ENCODE measurements at places on chromosomes 6 and 20. TPM values are rescaled to one million over a fixed set of nuclear protein-coding genes. Genes with fewer than 3 reads are reported as not detected.

DNA sequence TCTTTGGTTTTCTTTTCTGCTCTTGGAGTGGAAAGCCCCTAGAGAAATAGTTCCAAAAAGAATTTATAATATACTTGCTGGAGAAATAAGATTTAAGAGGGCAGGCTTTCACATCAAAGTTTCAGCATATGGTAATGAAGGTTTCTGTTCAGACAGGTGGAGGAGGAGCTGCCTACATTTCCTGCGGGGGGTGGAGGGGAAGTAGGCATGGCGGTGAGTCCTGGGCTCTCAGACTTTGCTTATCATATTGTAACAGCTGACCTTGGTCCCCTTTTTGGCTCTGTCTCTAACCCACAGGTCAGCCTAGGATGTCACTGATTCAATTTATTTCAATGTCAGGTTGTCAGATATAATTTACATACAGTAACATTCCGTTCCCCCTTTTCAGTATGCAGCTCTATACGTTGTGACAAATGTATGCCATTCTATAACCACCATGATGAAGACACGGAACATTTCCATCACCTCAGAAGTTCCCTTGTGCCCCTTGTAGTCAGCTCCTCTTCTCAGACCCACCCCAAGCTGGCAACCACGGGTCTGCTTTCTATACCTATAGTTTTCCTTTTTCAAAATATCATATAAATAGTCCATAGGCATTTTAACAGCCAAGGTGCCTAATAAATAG is 77.6 kb upstream of the GGTLC1 start:
- no peaks in the 10 kb centered on the region for H3K4me1 ChIP-seq
- H3K27me3 ChIP-seq: no peaks in the 10 kb centered on the region
- no peaks in the 10 kb centered on the region for H3K36me3 ChIP-seq
- H3K27ac ChIP-seq: no peak overlapping the region
- DNase-seq: no peak

DNA sequence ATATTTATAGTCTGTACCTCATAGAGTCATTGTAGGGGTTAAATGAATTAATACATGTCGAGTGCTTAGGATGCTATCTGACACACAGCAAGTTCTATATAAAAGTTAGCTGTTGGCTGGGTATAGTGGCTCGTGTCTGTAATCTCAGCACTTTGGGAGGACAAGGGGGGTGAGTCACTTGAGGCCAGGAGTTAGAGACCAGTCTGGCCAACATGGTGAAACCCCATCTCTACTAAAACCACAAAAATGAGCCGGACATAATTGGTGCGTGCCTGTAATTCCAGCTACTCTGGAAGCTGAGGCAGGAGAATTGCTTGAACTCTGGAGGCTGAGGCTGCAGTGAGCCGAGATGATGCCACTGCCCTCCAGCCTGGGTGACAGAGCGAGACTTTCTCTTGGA is 222.9 kb downstream of the UBE3D start:
- peak; percentile 46 for DNase-seq
- no peaks in the 10 kb centered on the region for H3K27me3 ChIP-seq
- no peaks in the 10 kb centered on the region for H3K4me1 ChIP-seq
- no peak overlapping the region for H3K4me3 ChIP-seq
- H3K27ac ChIP-seq: no peak overlapping the region

DNA sequence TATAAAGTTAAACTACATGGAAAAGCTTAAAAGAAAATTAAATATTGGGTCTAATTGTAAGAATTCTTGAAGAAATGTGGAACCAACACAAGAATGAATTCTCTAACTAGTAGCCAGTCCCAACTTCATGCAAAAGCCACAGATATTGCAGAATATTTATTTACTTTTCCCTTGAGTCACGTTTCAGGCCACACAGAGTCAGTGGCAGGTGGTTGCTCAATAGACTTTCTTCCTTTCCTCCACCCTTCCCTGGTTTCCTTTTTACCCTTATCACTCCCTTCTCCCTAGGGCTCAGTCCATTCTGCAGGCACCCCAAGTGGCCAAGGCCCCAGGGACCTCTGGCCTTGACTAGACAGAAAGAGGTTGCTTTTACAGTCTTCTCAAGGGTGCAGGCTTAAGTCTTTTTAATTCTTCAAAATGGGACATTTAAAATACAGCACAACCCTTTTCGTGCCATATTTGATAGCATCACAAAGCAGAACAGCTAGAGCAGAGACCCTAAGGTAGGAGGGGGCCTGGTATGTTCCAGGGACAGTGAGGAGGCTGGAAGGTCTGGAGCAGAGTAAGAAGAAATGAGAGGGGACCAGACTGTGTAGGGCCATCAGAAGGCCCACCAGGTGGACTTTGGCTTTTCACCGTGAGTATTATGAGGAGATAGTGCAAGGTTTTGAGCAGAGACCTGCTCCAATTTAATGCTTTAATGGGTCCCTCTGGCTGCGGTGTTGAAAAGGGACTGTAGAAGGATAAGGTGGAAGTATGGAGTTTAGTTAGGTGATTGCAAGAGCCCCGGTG is 65.0 kb downstream of the HDDC2 start:
- peak overlapping the region; percentile 53 for H3K27ac ChIP-seq
- no peaks in the 10 kb centered on the region for H3K36me3 ChIP-seq
- H3K27me3 ChIP-seq: no peaks in the 10 kb centered on the region
- peak; percentile 74 for DNase-seq

The SCGN gene
- not detected for total RNA-seq

The NKX2-4 gene
- not detected for total RNA-seq

- peaks cover 14% of the 10 kb centered on the region for H3K4me1 ChIP-seq
- no peaks in the 10 kb centered on the region for H3K36me3 ChIP-seq
- no peak overlapping the region for H3K27ac ChIP-seq
- H3K4me3 ChIP-seq: no peak overlapping the region
- no peaks in the 10 kb centered on the region for H3K27me3 ChIP-seq
- DNase-seq: no peak
Observed at GRCh38 chr20:17500271-17500670, 30.9 kb downstream of the BFSP1 start.

DNA sequence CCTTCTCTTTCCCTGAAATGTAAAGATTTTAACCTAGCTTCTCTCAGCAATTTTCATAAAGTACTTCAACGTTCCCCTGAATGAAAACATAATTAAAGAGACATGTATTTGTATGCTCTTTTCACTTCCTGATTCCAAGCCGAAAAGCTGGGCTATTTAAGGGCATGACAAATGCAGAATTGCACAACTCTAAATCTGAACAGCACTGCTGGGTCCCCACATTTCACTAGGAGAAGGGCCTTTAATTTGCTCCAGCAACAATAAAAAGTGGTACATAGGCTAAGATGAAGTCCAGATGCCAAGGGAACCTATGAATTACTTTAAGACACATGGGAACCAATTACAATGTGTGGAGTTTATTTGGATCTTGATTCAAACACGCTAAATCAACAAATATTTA is 42.0 kb downstream of the IRAK1BP1 start:
- H3K27ac ChIP-seq: peak overlapping the region; percentile 29
- no peaks in the 10 kb centered on the region for H3K36me3 ChIP-seq
- DNase-seq: peak; percentile 49
- no peak overlapping the region for H3K4me3 ChIP-seq

GRCh38 chr6:3535033-3535775 is 78.4 kb upstream of the SLC22A23 start:
- no peak for DNase-seq
- peaks cover 6% of the 10 kb centered on the region for H3K4me1 ChIP-seq
- no peak overlapping the region for H3K4me3 ChIP-seq
- H3K27ac ChIP-seq: peak overlapping the region; percentile 6

The DAAM2 gene
- not detected for total RNA-seq

DNA sequence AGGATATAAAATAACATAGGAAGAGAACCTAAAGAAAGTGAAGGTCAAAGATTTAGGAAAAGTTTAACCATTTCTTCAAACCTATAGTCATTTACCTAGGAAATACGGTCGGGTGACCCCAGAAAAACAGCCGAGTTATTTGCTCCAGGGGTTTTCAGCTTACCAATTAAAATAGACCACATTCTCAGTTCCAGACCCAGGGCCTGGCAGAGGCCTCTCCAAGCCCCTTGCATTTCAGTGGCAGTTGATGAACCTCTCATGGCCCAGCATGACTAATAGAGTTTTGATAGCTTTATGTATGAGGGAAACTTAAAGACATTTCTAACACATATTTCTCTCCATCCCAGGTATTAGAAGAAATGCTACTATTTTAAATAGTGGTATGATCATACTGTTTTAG is 113.5 kb downstream of the OGFRL1 start:
- no peaks in the 10 kb centered on the region for H3K27me3 ChIP-seq
- H3K36me3 ChIP-seq: peaks cover 9% of the 10 kb centered on the region
- peak overlapping the region; percentile 57 for H3K27ac ChIP-seq
- peaks cover 12% of the 10 kb centered on the region for H3K4me1 ChIP-seq
- H3K4me3 ChIP-seq: no peak overlapping the region
- no peak for DNase-seq

The MYT1 gene
- not detected for total RNA-seq

The SLC2A10 gene
- not detected for total RNA-seq

GRCh38 chr6:14058735-14059134 is 58.8 kb upstream of the CD83 start:
- no peaks in the 10 kb centered on the region for H3K36me3 ChIP-seq
- no peak overlapping the region for H3K4me3 ChIP-seq
- peak overlapping the region; percentile 25 for H3K27ac ChIP-seq
- peaks cover 18% of the 10 kb centered on the region for H3K4me1 ChIP-seq
- DNase-seq: no peak

DNA sequence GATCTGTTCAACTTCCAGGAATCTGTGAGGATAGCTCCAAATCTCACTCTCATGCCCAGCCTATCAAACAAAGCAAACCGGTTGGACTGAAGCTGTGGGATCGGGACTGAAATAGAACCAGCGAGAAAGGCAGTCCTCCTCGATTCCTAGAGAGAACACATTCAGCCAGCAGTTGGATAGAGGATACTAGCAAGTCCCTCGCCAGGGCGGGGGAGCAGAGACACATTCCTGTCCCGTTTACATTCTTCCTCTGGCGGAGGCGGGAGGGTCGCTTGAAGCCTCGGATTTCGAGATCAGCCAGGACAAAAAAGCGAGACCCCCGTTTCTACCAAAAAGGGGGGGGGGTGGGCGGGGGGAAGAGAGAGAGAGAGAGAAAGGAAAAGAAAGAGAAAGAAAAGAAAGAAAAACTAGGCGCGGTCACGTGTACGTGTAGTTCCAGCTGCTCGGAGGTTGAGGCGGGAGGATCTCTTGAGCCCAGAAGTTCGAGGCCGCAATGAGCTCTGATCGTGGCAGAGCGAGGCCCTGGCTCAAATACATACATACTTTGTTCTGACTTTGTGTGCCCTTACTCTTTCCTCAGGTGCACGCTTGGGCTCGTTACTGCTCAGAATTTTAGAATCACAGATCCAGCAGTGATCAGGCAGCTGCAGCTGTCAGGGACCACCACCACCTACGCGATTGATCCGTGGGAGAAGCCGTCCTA is 19.5 kb downstream of the ZNF311 start:
- peaks cover 34% of the 10 kb centered on the region for H3K36me3 ChIP-seq
- DNase-seq: peak; percentile 96
- H3K4me1 ChIP-seq: peaks cover 18% of the 10 kb centered on the region
- H3K27me3 ChIP-seq: no peaks in the 10 kb centered on the region

DNA sequence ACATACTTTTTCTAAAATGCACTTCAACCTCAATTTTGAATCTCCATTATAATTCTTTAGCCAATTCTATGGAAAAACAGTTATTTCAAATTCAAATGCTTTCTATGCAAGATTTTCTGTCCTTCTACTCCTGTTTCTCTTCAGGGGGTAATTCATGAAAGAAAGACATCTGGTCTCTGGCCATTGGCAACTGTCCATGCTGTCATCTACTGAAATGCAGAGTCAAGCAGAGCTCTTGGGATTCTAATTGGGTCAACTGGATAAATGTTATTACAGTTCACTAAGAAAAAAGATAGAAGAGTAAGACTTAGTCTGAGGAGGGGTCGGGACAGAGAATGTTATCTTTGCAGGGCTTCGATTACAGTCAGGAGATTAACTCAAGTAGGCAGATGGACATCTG is 22.0 kb upstream of the BMP5 start:
- H3K27ac ChIP-seq: no peak overlapping the region
- H3K4me1 ChIP-seq: peaks cover 17% of the 10 kb centered on the region
- no peaks in the 10 kb centered on the region for H3K36me3 ChIP-seq

DNA sequence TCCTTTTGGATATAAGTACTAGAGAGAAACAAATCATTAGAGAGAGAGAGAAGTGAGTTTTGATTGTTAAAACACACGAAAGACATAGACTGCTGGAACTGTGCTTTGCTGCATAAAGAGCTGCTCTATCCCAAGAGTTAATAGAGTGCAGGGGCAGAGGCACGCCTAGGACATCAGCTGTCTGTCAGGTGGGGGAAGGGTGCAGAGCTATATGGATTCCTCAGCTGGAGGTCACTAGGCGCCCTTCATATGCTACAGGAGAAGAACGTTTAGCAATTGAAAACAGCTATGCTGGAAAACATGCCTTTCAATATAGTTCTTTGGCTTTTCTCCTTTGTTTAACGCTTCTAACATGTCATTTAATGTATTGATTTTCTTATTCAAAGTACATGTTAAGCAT is 169.0 kb upstream of the MCHR2 start:
- H3K27ac ChIP-seq: no peak overlapping the region
- H3K4me1 ChIP-seq: no peaks in the 10 kb centered on the region
- no peaks in the 10 kb centered on the region for H3K27me3 ChIP-seq
- DNase-seq: no peak
- no peaks in the 10 kb centered on the region for H3K36me3 ChIP-seq
- no peak overlapping the region for H3K4me3 ChIP-seq

GRCh38 chr20:17841751-17842215 is 126.8 kb downstream of the SNX5 start:
- H3K4me1 ChIP-seq: peaks cover 50% of the 10 kb centered on the region
- peak overlapping the region; percentile 93 for H3K27ac ChIP-seq
- DNase-seq: no peak
- H3K36me3 ChIP-seq: no peaks in the 10 kb centered on the region
- peak overlapping the region; percentile 48 for H3K4me3 ChIP-seq

GRCh38 chr6:129567374-129567773 is 142.6 kb downstream of the ARHGAP18 start:
- peak; percentile 56 for DNase-seq
- no peaks in the 10 kb centered on the region for H3K4me1 ChIP-seq
- H3K36me3 ChIP-seq: peaks cover 10% of the 10 kb centered on the region
- H3K4me3 ChIP-seq: no peak overlapping the region

The CST4 gene
- total RNA-seq: not detected

DNA sequence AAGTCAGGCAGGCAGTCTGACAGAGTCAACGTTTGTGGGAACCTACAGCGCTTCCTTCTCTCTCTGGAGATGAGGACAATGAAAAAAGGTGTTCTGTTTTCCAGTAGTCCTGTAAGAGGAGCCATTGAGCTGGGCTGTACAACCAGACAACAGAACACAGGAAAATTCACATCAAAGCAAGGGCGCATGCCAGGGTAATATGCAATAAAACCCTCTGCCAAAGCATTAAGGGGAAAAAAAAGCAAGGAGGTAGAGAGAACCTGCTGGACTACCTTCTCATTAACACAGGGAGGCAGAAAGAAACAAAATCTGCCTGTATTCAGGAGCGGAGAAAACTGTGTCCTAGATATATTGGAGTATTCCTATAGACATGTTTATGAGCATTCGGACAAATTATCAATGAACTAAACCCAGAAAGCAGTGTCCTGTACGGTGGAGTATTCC is 1.3 kb downstream of the RNF24 start:
- peak; percentile 89 for DNase-seq
- H3K4me1 ChIP-seq: peaks cover 32% of the 10 kb centered on the region
- peak overlapping the region; percentile 46 for H3K27ac ChIP-seq
- peak overlapping the region; percentile 74 for H3K4me3 ChIP-seq
- peaks cover 6% of the 10 kb centered on the region for H3K36me3 ChIP-seq

GRCh38 chr20:19875376-19876221 is 117.5 kb downstream of the RIN2 start:
- H3K27ac ChIP-seq: no peak overlapping the region
- H3K4me3 ChIP-seq: no peak overlapping the region
- DNase-seq: peak; percentile 22
- H3K36me3 ChIP-seq: no peaks in the 10 kb centered on the region

Data from MCF 10A (cell line).